ENCODE measurements at places on chromosomes 13 and 19.

GRCh38 chr13:109761695-109762094, 24.7 kb downstream of the IRS2 start:
- DNase-seq: no peak

DNA sequence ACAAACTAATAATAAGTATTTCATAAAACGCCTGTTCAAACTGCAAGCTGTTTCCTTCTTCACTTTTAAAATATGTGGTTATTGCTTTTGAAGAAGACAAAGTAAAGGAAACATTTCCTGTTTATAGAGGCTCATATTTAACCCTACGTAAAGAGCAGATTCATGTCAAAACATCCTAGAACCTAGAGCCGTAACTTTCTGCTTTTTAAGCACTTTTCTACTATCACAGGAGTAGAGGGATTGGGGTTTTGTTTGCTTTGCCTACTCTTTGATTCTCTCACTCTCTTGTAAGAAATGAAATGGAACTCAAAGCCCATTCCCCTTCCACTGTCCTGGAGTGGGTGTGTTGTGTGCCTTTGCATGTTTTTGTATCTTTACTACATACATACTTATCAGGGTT, 54.0 kb upstream of the GPR183 start:
- no peak for DNase-seq

- DNase-seq: no peak
Measured at GRCh38 chr13:45142440-45143345, 22.4 kb downstream of the GTF2F2 start.

DNA sequence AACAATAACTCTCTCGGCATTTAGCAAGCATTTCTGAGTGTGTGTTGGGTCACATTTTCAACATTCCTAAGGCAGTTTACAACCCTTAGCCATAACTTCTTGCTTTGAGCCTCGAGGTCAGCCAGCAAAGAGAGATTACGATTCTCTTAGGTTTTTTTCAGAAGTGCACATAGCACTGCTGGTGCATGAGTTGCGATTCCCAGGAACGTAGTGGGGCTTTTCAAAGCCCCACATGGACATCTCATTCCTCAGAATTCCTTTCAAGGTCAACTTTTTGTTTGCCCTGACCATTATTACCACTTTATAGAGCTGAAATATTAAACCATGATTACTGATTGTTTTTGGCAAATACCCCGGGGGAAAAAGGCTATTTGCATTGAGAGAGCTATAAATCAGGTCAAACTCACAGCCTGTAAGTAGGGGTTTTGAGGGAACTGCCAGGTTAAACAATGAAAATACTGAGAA, 705.3 kb downstream of the GPC5 start:
- peak; percentile 43 for DNase-seq

- DNase-seq: no peak
Measured at GRCh38 chr19:13210339-13210775, 60.1 kb downstream of the IER2 start.

- DNase-seq: no peak
Measured at GRCh38 chr19:3881272-3882040, 971 bp downstream of the ATCAY start.

- peak; percentile 91 for DNase-seq
Measured at GRCh38 chr19:38004521-38005223, 97.7 kb downstream of the SIPA1L3 start.

DNA sequence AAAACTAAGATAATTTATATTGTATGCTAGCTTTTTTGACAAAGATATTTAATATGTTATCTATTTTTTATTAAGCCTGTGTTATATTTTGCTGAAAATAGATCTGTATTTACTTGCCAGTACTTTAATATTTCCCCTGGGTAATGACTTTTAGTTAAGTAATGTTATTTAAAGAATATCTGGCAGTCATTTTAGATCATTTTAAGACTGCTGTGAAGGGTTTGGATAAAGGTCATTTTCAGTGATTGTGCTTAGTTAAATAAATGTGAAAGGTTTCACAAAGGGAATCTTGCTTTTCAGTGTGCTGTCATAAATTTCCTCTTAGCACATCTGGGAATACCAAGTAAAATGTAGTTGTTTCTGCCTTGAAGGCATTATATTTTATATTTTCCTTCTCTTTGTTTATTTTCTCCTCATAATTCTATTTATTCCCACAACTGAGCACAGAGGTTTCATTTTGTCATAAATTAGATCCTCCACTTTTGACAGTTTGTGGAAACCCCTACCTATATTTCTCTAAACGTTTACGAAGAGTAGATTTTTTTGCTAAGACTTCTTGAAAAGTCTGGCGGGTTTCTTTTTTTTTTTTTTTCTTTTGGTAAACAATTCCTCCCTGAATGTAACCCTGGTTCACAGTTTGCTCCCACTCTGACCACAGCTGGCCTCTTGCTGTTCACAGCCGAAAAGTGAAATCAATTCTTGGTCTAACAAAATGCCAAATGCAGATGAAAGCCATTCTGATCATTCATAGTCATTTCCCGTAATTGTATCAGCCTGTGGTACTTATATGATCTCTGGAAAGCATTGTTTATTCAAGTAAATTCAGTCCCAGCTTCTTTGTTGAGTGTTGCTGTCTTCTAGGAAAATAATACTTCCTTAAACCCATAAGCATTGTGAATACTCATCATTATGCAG, 87.8 kb downstream of the MAB21L1 start:
- DNase-seq: no peak

- DNase-seq: no peak
Measured at GRCh38 chr13:112531263-112531794, 56.6 kb downstream of the TUBGCP3 start.

All from left renal cortex interstitium (tissue), 4 donors.